Smooth muscle cell of bladder (primary cell): ENCODE measurements at places on chromosomes 2 and 18. TPM values are rescaled to one million over a fixed set of nuclear protein-coding genes. Genes with fewer than 3 reads are reported as not detected.

The ERICH2 gene
- 1.2 and 1.3 TPM in 2 replicates for total RNA-seq

The POTEC gene
- under 0.01 TPM in 1 of 2 replicates, not detected in the other for total RNA-seq

The NETO1 gene
- total RNA-seq = not detected in 2 replicates

The SH3BP4 gene
- total RNA-seq = 25.4 and 28.0 TPM in 2 replicates

The GULP1 gene
- 70.3 and 82.1 TPM in 2 replicates for total RNA-seq

The LIMS2 gene
- 2.8 and 3.1 TPM in 2 replicates for total RNA-seq

The NTSR2 gene
- under 0.01 TPM in 1 of 2 replicates, not detected in the other for total RNA-seq

The LDAH gene
- 13.5 and 14.8 TPM in 2 replicates for total RNA-seq

The NOP58 gene
- total RNA-seq = 34.4 and 41.9 TPM in 2 replicates

The EFHD1 gene
- not detected in 2 replicates for total RNA-seq

The ASB3 gene
- total RNA-seq = 23.1 and 23.3 TPM in 2 replicates

The PIGN gene
- total RNA-seq = 43.2 and 59.4 TPM in 2 replicates

The MGAT5 gene
- total RNA-seq = 20.5 and 39.5 TPM in 2 replicates

The ACVR1C gene
- total RNA-seq = under 0.01 and 0.09 TPM in 2 replicates

The BABAM2 gene
- 14.9 and 18.8 TPM in 2 replicates for total RNA-seq

The SF3B6 gene
- total RNA-seq = 127 and 139 TPM in 2 replicates

The TMEM200C gene
- total RNA-seq = 0.14 and 0.74 TPM in 2 replicates

The ASXL3 gene
- 0.43 and 0.46 TPM in 2 replicates for total RNA-seq

The C2orf80 gene
- total RNA-seq = not detected in 2 replicates

The GALR1 gene
- total RNA-seq = not detected in 2 replicates

The IL36G gene
- not detected in 2 replicates for total RNA-seq
